Hepatocyte (in vitro differentiated cells): ENCODE measurements at places on chromosomes 4 and X.

- DNase-seq = no peak
These were observed 182.1 kb upstream of the MAP3K15 start for GRCh38 chrX:19697416-19697815.

- DNase-seq = no peak
These were observed 40.5 kb downstream of the TMEM131L start for GRCh38 chr4:153506341-153507309.

DNA sequence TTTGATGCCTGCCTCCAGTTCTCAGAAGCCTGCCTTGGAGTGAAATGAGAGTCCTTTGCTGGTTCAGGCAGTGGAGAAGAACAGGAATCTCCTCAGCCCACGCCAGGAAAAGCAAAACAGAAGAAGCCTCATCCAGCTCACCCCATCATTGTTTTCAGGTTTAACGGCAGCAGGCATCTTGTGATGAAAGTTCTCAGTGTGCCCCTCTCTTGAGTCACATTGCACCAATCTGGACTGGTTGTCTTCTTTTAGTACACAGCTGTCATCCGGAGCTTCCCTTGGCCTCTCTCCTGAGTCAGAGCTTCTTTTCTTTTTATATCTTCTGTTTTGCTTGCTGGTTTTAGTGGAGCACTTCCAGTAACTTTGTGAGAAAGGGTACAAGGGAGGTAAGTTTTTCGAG lies 50.9 kb downstream of the TSPAN7 start:
- no peak for DNase-seq

- DNase-seq = no peak
These were observed 19.9 kb upstream of the CLDN34 start for GRCh38 chrX:9947131-9947794.

- DNase-seq = no peak
These were observed 225.5 kb downstream of the AFAP1 start for GRCh38 chr4:7714176-7714575.

DNA sequence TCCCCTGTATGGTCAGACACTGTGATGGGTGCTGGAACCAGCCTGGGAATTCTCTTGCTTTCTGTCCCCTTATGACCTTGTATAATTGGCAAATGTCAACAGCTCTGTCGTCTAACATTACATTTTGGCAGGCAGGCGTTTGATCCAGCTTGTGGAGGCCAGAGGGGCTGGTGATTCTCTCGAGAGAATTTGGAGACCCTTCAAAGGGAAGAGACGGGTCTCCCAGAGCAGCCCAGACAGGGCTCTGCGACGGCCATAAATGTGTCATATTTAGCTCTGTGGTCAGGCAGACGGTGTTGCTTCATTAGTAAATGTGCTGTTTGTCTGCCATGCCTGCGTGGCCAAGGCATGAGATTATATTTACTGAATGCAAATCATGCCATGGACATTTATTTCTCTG lies 68.7 kb downstream of the SORCS2 start:
- no peak for DNase-seq

DNA sequence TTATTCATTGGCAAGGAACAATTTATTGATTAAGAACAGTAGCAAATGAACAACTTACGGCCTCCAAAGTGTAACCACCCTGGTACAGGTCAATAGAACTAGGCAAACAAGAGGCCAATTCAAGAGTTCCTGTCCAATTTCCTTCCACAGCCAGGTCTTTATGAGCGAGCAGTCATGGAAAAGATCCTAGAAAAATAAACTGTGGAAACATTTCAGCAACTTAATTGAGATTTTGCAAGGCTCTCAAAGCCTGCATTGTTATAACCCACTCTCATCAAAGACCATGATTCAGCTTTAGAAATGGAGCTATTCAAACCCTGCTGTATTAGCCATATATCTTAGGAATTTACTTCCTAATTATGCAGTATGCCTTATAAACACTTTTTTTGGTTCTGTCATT lies 43.6 kb downstream of the UNC5C start:
- no peak for DNase-seq

GRCh38 chrX:77087529-77088169 lies 359.5 kb upstream of the FGF16 start:
- DNase-seq = peak; percentile 43

- peak; percentile 55 for DNase-seq
These were observed 547 bp downstream of the GUCY1A1 start for GRCh38 chr4:155667222-155667567.

DNA sequence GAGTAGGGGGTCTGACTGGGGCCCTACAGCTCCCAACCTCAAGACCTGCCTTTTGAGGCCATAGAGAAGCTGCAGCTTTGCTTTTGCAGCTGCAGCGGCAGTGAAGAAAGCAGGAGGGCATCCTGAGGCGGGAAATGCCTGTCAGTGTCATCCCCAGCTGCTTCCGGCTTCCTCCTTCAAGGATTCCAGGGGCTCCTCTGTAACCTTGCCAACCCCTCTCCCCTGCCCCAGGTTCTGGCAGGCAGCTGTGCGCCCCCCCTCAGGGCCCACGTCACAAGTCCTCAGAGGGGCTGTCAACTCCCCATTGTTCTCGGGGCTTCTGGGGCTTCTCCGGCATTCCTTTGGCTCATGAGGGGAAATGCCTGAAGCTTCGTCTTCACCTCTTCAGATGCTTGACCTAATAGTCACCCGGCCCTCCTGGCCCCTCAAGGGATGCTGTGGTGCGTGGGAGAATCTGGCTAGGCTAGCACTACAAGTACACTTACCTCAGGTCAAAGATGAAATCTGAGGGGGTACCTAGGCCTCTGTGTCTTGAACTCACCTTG lies 31.9 kb downstream of the APLN start:
- DNase-seq = peak; percentile 17

DNA sequence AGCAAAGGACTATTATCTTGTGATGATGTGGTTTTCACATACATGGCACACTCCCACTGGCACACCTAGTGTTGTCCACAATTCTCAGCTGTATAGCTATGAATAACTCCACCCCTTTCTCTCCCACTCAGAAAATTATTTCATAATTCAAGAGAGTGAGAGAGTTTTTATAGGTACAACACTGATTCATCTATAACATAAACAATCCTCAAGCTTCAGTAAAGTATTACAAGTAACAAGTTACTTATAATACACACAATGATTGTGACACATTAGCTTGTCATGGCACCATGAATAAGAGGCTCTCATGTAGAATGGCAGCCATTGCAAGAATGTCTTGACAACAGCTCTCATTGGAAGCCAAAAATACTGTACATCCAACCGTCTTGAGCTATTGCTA lies 43.9 kb downstream of the RAB40A start:
- no peak for DNase-seq

DNA sequence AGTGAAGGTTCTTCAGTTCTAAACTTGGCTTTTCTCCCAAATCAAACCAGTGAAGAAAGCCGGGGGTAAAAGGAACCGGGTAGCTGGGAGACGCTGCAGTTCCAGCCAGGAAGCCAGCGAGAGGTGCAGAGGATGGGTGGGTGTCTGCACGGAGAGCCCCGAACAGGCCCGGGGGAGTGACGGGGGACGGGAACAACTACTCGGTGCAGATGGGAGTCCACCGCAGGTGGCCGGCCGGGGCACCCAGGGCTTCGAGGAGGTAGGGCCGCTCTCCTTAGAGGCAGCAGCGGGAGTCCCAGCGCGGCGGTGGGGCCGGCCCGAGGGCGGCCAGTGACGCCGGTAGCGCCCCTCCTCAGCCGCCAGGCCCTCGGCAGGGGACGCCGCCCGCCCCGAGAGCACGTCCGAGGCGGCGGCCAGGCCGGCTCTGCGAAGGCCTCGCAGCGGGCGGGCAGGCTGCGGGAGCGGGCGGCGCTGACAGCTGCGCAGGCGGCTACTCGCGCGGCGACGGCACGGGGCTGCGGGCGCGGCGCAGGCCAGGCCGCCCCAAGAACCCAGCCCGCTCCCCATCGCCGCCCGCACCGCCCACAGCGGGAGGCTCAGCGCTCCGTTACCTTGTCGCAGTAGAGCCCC lies 449 bp downstream of the FBXL5 start:
- peak; percentile 74 for DNase-seq

DNA sequence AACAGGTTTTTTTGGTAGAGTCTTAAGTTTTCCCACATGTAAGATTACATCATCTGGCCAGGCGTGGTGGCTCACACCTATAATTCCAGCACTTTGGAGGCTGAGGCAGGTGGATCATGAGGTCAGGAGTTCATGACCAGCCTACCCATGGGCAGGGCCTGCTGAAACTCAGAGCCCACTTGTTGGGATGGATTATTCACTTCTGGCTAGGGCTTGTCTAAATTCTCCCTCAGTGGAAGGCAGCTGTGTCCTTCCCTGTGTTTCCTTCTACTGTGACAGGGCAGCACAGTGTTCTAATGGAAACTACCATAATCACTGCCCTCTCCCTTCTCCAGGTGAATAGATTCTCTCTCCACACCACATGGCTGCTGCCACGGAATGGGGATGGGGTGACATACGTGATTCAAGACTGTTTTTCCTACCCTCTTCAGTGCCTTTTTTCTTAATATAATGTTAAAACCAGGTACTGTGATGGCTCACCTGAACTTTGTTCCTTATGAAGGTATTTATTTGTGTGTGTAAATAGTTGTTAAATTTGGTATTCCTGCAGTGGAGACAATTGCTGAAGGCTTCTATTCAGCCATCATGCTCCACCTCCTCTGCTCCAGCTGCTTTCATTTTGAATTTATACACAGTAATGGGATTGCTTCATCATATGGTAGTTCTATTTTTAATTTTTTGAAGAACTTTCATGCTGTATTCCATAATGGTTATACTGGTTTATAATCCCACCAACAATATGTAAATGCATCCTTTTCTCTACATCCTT lies 287.2 kb upstream of the HS3ST1 start:
- DNase-seq = no peak

DNA sequence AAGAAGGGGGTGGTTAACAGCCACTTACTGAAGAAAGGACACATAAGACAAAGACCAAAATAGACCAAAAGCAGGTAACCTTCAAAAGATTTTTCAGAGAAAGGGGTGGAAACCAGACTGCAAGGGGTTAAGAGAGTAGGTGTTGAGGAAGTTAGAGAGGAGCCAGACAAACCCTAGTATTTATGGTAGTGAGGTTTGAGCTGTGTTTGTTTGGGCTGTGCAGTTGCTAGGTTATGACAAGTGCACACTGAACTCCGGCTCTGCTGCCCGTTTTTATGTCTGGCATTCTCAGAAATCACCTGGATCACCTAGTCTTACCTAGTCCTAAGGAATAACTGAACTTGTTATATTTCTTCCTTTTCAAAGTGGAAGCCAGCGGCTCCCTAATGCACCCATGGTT lies 22.9 kb upstream of the G3BP2 start:
- DNase-seq = peak; percentile 60

- no peak for DNase-seq
These were observed 114.6 kb downstream of the CPZ start for GRCh38 chr4:8707045-8707781.

DNA sequence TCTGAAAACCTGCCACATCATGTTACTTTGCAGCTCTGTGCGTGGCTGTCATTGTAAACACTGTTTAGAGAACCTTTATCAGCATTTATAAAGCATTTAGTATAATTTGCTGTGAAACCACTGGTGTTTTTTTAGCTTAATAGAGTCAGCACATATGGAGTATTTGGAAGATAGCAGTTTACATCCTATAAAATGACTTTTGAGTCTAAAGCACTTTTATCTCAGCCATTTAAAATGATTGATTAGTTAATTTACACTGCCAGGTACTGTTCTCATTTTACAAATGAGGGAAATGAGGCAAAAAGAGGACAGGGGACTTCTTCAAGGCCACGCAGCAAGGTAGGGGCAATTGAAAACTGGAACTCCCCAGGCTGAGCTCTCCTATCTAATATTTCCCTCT lies 181.7 kb downstream of the FRMPD4 start:
- no peak for DNase-seq

DNA sequence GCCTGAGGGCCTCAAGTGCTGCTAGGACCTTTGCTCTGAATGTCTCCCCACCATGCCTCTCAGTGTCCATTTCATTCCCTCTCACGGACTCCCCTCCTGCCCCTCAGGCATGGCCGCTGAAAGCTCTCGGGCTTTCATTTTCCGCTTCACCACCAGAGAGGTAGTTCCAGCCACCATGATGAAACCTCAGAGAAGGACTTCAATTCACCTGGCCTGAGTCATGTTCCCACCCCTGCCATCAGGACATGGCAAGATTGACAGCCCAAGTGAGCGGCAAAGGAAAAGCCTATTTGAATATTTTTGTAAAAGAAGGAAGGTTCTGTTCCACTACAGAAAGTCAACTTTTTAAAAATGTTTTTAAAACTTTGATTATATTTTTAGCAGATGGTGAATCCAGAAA lies 249.3 kb upstream of the GALNT7 start:
- no peak for DNase-seq

- no peak for DNase-seq
These were observed 57.2 kb upstream of the MTMR1 start for GRCh38 chrX:150635952-150636351.

- peak; percentile 24 for DNase-seq
These were observed 22.8 kb downstream of the USP38 start for GRCh38 chr4:143207555-143207954.

DNA sequence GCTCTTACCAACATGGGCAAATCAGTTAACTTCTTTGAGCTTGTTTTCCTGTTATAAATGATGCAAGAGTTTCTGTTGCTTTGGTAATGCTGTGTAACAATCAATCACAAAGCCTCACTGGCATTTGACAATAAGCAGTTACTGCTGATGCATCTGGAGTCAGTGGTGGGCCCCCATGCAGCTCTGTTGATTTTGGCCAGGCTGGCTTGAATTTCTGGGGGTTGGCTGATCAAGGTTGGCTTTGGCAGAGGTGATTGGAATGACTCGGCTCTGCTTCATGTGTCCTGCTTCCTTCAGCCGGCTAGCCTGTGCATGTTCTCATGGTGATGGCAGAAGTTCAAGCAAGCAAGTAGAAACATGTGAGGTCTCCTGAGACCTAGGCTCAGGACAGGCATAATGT lies 90.4 kb downstream of the PHEX start:
- no peak for DNase-seq

- no peak for DNase-seq
These were observed 2.9 kb downstream of the UGT8 start for GRCh38 chr4:114601304-114602052.

DNA sequence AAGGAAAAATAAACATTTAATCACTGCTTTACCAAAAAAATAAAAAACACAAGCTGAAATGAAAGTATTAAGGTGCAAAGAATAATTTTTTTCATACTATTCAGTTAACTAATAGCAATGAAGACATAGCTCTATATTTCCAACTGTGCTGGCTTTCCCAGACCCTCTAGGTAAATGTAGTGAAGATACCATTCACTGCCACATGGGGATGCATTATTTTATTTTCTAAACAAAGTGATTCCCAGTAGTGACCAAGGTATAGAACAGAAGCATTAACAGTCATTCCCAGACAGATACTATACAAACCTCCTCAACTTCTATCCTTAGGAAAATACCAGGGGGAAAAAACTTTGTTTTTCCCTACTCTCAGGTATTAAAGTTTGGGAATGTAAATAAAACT lies 39.4 kb downstream of the ANTXR2 start:
- no peak for DNase-seq

- no peak for DNase-seq
These were observed 18.8 kb upstream of the SMIM14 start for GRCh38 chr4:39657465-39657864.

GRCh38 chr4:103150677-103151076 lies 47.5 kb downstream of the CENPE start:
- no peak for DNase-seq

- DNase-seq = no peak
These were observed 356.9 kb downstream of the DTHD1 start for GRCh38 chr4:36638273-36638811.
